Liver (tissue), 10 donors: ENCODE measurements at places on chromosomes 5 and 9. TPM values are rescaled to one million over a fixed set of nuclear protein-coding genes. Genes with fewer than 3 reads are reported as not detected.

The C7 gene
- 268 TPM for total RNA-seq

The FANCC gene
- total RNA-seq: 32.4 TPM

- DNase-seq: no peak
Observed at GRCh38 chr9:29802454-29802853, 2229.2 kb upstream of the C9orf72 start.

DNA sequence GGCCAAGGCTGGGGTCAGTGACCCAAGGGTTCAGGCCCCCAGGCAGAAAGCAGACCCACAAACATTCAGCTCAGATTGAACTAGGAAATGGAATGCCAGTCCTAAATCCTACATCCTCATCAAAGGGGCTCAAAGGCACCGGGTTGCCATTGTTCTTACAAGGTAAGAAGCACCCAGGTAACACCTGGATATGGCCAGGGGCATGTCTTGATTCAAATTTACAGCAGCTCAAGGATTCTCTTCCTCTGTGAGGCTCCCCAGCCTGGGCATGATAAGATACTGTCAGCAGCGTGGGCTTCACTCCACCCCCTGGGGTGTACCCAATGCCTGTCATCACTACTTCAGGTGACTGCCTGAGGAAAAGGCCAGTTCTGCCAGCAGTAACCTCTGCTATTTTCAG, 92.1 kb upstream of the FSTL4 start:
- DNase-seq: no peak

The ACTBL2 gene
- total RNA-seq: not detected

The CYSRT1 gene
- total RNA-seq: 0.25 TPM

- DNase-seq: no peak
Observed at GRCh38 chr5:32692036-32692746, 18.9 kb upstream of the NPR3 start.

GRCh38 chr5:131279204-131279603, 15.4 kb downstream of the CDC42SE2 start:
- DNase-seq: no peak

- no peak for DNase-seq
Observed at GRCh38 chr9:114178756-114179450, 23.6 kb downstream of the COL27A1 start.

GRCh38 chr5:133890314-133890713, 78.1 kb downstream of the C5orf15 start:
- no peak for DNase-seq

DNA sequence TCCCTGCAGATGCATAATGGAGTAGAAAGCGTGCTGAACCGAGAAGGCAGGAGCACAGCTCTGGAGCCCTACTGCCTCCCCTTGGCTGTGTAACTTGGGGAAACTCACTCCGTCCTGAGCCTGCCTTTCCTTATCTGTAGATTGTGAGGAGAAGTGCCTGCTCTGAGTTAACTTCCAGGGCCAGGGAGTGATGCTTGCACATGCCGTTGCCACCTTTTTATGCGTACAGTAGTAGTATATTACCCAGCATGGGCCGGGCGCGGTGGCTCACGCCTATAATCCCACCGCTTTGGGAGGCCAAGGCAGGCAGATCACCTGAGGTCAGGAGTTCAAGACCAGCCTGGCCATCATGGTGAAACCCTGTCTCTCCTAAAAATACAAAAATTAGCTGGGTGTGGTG, 87.1 kb downstream of the PDZD2 start:
- no peak for DNase-seq

DNA sequence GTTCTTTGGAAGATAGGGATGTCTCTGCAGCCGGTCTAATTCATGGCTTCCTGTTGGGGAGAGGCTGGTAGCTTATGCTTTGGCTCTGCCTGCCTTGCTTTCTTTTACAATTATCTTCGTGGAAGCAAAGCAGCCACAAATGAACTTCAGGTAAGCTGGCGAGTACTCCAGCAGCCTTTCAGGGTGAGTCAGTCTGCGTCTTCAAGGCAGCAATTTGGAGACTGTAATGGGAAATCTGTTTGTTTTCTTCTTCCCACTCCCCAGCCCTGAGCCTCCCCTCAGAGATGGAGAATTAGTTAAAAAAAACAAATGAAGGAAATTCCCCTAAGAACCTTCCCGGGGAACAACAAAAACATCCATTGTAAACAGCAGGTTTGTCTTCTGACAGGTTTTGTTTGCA, 100.1 kb downstream of the PSAT1 start:
- no peak for DNase-seq

The OBP2B gene
- total RNA-seq: not detected

DNA sequence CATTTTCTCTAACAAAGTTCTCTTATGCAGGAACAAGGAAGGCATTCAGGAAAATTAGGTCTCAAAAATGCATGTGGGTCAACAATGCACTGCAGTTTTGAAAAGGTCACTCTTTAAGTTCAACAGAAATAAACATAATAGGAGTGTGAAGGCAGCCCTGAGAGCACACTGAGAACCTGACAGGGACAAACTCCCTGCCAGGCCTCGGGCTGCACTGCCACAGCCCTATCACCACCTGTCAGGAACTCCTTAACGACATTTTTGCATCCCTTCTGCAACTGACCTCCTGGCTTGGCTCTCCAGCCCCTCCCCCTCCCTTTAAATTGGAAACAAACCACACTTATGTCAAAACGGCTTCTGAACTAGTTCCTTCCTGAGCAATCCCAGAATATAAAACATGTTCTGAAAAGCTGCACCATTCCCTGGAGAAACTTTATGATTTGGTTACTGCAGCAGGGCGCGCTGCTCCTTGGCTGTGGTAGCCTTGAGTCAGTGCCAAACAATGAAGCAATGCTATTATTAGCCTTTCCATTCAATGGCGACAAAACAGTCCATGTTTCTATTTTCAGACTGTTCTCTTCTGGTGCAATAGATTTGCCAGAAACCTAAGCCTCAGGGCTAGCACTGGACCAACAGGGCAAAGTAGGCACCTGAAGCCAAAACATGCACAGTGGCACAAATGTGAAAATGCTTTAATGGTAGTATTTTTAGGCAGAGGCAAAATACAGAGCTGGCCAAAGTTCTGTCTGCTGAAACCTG, 160.1 kb upstream of the ZNF608 start:
- no peak for DNase-seq

GRCh38 chr9:3018691-3019230, 174.9 kb upstream of the PUM3 start:
- no peak for DNase-seq

DNA sequence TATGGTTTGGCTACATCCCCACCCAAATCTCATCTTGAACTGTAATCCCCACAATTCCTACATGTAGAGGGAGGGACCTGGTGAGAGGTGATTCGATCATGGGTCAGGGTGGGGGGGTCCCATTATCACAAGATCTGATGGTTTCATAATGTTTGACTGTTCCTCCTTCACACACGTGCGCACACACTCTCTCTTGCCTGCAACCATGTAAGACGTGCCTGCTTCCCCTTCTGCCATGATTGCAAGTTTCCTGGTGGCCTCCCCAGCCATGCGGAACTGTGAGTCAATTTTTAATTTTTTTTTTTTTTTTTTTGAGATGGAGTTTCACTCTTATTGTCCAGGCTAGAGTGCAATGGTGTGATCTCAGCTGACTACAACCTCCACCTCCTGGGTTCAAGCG, 27.0 kb downstream of the FAM169A start:
- DNase-seq: no peak

DNA sequence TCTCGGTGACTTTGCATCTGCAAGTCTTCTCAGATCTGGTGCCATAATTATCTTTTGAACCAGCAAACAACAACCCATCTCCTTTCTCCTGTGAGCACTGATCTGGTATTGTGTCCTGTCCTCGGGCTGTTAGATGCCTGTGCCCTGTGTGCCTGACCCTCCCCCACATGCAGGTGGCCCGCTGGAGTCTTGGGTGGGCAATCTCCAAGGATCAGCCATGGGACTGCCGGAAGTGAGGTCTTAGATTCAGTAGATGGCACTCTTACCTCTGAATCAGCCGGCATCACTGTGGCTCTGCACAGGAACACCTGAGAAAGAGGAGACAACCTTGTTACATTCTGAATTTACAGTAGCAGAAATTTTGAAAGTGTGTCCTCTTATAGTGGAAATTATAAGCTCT, 172.4 kb downstream of the IRX2 start:
- no peak for DNase-seq

GRCh38 chr5:138955671-138956295, 80.6 kb upstream of the LRRTM2 start:
- DNase-seq: no peak

The NR4A3 gene
- total RNA-seq: 0.08 TPM

The MEIKIN gene
- total RNA-seq: 0.51 TPM

DNA sequence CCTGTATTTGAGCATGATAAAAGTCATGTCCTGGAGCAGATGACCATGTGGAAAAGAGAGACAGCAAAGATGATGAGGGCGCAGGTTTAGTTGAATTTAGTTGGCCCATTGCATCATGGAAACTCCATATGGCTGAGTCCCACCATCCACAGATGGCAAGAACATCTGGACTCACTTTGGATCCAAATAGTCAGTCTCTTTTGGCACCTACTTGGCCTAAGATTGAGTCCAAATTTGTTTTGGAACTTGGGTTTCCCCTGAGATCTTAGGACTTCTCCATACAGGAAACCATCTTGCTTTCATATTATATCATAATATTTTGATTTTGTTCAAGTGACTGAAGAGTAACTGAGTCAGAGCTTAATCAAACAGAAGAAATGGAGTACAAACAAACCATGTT, 217.5 kb downstream of the DRD1 start:
- DNase-seq: no peak

DNA sequence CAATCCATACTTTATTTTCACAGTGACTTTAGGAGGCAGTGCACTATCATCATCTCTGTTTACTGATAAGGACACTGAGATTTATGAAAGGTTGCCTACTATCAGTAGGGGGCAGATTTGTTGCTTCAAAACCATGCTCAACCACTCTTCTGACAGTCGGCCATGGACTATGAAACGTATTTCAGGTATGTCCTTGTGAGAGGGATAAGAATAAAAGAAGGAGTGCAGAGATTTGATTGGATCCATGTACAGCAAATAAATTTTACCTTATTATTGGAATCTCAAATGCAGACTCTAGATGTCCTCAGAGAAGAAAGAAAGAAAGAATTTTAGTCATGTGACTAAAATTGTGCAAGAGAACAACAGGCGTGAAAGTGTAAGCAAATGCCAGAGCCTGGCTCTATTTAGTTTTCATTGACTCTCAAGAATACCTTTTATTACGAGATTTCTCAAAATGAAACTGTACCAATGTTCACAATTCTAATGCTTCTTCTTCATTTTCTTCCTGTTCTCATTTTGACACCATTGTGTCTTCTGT, 296.6 kb upstream of the RASA1 start:
- no peak for DNase-seq

DNA sequence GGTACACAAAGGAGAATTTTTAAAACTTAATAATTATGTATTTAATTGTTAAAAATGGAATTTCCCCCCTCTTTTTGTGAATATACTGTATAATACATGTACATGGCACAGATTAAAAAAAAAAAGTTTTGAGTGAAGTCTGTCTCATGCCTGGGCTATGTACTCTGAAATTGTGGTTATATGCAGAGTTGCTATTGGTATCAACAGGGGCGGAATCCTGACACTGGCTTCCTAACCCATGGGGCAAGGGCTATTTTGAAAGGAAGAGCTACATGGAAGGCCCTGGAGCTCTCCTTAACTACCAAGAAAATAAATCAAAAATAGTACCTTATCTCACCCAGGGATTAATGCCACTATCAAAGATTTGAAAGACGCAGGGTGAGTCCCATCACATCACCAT, 865 bp upstream of the FAM193B start:
- no peak for DNase-seq

GRCh38 chr5:139157556-139157955, 40.6 kb downstream of the SIL1 start:
- DNase-seq: no peak

- no peak for DNase-seq
Observed at GRCh38 chr9:32264170-32264864, 120.1 kb upstream of the ACO1 start.
